Ascending aorta (tissue), 2 donors: ENCODE measurements at places on chromosomes 7 and 10.

DNA sequence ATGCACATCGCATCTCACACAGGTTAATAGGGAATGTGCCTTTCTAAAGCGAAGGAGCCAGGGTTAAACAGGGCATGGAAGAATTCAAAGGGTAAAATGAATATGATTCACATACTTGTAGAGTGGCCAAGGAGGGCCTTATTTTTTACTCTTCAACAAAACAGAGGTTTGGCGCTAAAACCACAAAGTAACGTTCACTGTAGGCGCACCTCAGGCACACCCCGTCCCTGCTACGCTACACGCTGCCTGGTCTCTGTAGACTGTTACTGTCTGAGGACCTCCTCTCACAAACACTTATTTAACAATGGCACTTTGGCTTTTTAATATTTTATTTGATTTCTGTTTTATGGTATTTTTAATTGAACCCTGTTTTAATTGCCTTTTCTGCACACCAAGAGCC, 462.1 kb upstream of the GALNT17 start:
- no peak for DNase-seq

GRCh38 chr10:17737027-17737965, 14.7 kb upstream of the TMEM236 start:
- no peak for DNase-seq

DNA sequence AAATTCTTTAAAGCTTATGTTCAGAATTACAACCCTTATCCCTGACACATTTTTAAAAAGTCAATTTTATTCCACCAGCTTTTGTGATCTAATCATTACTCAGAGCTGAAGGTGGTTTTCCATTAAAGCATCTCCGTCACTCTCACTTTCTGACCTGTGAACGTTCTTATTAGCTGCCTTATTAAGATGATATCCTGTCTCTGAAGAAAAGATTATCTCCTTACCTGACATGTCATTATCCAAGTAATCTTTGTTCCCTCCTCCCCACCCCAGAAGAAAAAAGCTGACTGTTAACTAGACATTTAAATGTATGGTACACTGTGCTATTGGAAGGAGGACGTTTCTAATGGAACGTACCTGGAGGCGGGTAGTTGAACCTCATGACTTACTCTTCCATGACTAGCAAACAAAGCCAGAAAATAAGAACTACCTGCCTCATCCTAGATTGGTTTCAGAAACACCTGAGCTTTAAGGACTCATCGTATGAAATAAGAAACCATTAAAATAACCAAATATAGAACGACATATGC, 708.7 kb downstream of the PARD3 start:
- no peak for DNase-seq

- DNase-seq: no peak
Observed at GRCh38 chr7:66403564-66403963, 198.4 kb downstream of the TPST1 start.
